ENCODE measurements at places on chromosomes 2 and 18. TPM values are rescaled to one million over a fixed set of nuclear protein-coding genes. Genes with fewer than 3 reads are reported as not detected.

RIT2 gene
- total RNA-seq = 1.4 TPM

CRYGC gene
- total RNA-seq = not detected

PJVK gene
- 4.4 TPM for total RNA-seq

ANTXR1 gene
- total RNA-seq = 36.8 TPM

DTNA gene
- 16.9 TPM for total RNA-seq

DNA sequence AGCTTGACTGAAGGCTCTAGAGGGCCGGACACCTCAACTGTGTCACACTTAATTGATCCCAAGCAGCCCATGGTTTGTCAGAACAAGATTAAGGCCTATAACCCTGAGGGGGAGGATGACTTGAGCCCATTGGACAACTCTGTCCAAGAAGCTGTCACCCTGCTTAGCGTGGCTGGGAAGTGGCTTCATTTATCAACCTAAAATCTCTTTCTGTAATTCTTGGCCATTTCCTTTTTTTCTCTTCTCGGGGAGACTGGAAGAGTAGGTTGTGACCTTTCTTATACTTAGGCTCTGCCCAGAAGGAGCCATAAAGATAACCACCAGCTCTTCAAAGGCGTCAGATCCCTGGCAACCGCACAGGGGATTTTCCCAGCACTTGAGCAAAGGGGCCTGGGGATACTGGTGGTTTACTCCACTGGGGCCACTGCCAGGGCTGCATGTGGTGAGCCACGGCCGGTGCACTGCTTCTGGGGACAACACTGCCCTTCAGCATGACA lies 265.5 kb downstream of the CYRIA start:
- H3K27me3 ChIP-seq = no peaks in the 10 kb centered on the region
- H3K36me3 ChIP-seq = no peaks in the 10 kb centered on the region
- H3K4me1 ChIP-seq = no peaks in the 10 kb centered on the region
- no peak overlapping the region for H3K27ac ChIP-seq
- no peak for DNase-seq

GRCh38 chr2:191252699-191253098 lies 7.5 kb downstream of the MYO1B start:
- H3K36me3 ChIP-seq = no peaks in the 10 kb centered on the region
- DNase-seq = no peak
- H3K4me3 ChIP-seq = no peak overlapping the region
- no peak overlapping the region for H3K27ac ChIP-seq
- H3K4me1 ChIP-seq = peaks cover 67% of the 10 kb centered on the region

DNA sequence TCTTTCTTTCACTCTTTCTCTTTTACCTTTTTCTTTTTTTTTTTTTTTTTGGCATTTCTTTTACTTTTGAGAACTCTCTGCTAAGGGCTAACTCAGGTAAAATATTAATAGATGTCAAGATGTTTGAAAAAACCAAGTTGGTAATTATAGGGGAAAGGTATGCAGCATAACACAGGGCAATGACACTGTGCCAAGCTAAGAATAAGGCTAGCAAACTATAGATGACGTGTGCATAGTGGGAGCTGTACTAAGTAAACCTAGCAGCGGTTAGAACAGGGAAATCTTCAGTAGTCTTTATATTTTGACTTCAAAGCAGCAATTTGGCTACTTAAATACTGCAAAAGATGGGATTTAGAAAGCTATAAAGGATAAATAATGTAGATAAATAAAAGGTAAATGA lies 415.4 kb upstream of the RGPD4 start:
- H3K27ac ChIP-seq = no peak overlapping the region
- no peak overlapping the region for H3K4me3 ChIP-seq
- 0 out of 2 replicates have a peak, but pooled peaks cover 3% of the 10 kb centered on the region for H3K4me1 ChIP-seq
- no peaks in the 10 kb centered on the region for H3K27me3 ChIP-seq

DNA sequence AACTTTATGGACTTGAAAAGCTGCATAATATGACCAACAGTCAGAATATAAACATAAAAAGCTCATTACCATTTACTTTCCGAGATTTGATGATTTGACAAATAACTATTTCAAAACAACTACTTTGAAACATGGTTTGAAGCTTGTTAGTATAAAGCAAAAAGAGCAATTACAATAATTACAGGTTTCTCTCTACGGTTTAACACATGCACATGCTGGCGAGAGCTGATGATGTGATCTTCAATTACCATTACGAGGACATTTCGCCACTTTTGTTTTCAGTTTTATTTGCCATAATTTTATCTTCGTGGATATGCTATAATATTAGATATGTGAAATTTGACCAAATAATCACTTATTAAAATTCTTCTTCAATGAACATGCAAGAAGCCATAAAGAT lies 270.1 kb downstream of the TCF4 start:
- no peaks in the 10 kb centered on the region for H3K36me3 ChIP-seq
- no peaks in the 10 kb centered on the region for H3K27me3 ChIP-seq
- DNase-seq = no peak
- H3K27ac ChIP-seq = no peak overlapping the region
- H3K4me1 ChIP-seq = peaks cover 76% of the 10 kb centered on the region

GRCh38 chr18:53789376-53790247 lies 434.9 kb downstream of the MBD2 start:
- H3K27ac ChIP-seq = no peak overlapping the region
- no peaks in the 10 kb centered on the region for H3K36me3 ChIP-seq
- no peaks in the 10 kb centered on the region for H3K4me1 ChIP-seq
- H3K27me3 ChIP-seq = no peaks in the 10 kb centered on the region

- no peak overlapping the region for H3K27ac ChIP-seq
- DNase-seq = no peak
- H3K4me3 ChIP-seq = no peak overlapping the region
- H3K4me1 ChIP-seq = no peaks in the 10 kb centered on the region
- no peaks in the 10 kb centered on the region for H3K27me3 ChIP-seq
Observed at GRCh38 chr2:197997083-197997541, 192.7 kb downstream of the PLCL1 start.

All from WTC11 (cell line).